Activated CD4-positive, alpha-beta T cell treated with anti-CD3 and anti-CD28 coated beads, Interleukin-2, Interleukin-4, amounts not matched to agents 100 ng/mL and 50 ng/mL, durations not matched to agents 16 hours and 8 hours (primary cell): ENCODE measurements at places on chromosomes 6 and 20.

- no peak for DNase-seq
Measured at GRCh38 chr20:38000293-38000692, 33.0 kb downstream of the TTI1 start.

GRCh38 chr20:45621593-45621992 is 7.9 kb upstream of the WFDC10A start:
- DNase-seq, result no peak

DNA sequence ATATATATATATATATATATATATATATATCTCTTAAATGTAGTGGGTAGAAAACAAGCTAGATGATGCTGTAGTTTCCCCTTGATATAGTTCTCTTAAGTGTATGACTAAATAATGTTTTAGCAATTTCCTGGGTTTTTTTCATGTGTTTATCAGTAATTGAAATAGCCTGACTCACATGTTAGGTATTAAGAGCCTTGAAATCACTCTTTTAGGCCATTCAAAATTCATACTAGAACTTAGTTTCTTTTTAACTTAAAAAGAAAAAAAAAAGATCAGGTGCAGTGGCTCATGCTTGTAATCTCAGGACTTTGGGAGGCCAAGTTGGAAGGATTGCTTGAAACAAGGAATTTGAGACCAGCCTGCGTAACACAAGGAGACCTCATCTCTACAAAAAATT is 44.1 kb downstream of the NKX2-4 start:
- DNase-seq, result no peak

DNA sequence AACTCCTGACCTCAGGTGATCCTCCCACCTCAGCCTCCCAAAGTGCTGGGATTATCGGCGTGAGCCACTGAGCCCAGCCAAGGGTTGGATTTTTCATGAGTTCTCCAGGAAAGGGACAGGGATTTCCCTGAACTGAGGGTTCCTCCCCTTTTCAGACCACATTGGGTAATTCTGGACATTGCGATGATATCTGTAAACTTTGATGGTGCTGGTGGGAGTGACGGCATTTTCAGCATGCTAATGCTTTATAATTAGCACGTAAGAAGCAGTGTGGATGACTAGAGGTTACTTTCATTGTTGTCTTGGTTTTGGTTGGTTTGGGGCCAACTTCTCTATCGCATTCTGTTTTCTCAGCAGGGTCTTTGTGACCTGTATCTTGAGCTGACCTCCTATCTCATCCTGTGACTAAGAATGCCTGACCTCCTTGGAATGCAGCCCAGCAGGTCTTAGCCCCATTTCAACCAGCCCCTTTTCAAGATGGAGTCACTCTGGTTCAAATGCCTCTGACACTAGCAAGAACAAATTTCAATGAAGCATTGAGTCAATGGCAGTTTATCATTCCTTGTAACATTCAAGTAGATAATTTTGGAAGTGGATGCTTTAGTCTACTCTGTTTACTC is 156.5 kb downstream of the TTLL2 start:
- DNase-seq, result no peak

DNA sequence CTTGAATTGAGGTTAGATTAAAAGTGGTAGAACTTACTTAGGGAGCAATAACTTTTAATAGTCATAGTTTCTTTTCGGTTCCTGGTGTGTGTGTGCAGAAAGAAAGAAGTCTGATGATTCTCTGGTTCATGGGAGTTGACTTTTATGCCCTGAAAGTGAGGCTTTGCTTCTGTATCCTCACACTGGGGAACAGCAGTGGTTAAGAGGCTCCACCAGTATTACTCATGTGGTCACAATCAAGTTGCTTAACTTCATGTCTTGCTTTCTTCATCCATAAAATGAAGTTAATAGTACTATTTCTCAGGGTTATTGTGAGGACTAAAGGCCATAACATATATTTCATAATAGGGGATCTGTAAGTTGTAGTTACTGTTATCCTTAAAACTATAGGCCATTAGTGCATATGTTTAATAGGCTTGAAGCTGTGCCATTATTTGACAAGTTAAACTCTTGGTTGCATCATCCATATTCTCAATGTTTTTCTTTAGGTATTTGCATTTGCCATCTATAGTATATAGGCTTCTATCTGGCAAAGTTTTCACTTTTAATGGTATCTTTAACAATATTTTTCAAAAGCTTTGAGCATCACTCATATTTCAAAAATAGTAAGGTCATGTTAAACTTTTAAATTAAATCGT is 262.4 kb downstream of the PLCB1 start:
- peak; percentile 22 for DNase-seq

DNA sequence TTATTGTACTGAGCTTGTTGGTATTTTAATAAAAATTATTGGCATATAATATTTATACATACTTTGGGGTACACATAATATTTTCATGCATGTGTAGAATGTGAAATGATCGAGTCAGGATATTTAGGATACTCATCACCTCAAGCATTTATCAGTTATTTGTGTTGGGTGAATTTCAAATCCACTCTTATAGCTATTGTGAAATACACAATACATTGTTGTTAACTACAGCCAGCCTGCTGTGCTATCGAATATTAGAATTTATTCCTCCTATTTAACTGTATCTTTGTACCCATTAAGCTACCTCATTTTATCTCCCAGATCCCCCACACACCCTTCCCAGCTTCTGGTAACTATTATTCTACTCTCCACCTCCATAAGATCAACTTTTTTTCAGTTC is 14.6 kb upstream of the MICB start:
- no peak for DNase-seq

GRCh38 chr6:51349857-51350256 is 531.2 kb downstream of the TFAP2B start:
- no peak for DNase-seq

- no peak for DNase-seq
Measured at GRCh38 chr6:43989581-43990146, 137.6 kb downstream of the MRPL14 start.
